ENCODE measurements at places on chromosomes 1 and 21.

- DNase-seq, result no peak
These were observed 27.2 kb downstream of the SSBP3 start for GRCh38 chr1:54378874-54379554.

DNA sequence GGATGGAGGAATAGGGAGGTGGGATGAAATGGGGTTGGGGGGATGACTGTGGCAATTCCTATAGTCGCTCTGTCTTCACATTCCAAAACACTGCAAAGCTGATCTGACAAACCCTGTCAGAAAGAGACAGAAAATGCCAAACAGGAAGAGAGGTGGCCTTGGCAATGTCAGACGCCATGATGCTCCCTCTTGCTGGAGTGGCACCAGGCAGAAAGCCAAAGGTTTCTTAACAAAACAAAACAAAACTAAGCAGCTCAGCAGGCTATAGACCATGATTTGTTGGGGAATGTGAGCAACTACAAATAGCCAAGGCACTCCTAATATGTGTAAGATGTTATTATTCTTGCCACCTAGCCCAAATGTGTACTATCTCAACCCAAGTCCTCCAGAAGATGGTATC is 42.9 kb upstream of the PLA2G2C start:
- DNase-seq, result no peak

DNA sequence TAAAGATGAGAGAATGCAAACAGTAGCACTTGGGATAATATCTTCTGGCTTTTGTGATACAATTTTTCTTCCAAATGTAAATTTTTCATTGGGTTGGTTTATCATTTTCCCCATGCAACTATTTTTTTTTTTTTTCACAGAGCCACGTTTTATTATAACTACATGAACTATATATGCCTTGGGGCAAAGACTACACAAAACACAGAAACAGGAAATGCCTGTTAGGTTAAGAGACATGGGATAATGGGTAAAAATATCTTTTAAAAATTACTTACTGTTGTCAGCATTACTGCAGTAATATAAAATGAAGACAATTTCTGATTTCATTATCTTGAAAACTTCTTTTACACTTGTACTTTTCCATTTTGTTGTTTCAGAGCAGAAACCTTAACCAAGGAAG is 74.6 kb downstream of the DISP1 start:
- DNase-seq, result no peak

- no peak for DNase-seq
These were observed 2.6 kb upstream of the SPTA1 start for GRCh38 chr1:158689110-158689509.

DNA sequence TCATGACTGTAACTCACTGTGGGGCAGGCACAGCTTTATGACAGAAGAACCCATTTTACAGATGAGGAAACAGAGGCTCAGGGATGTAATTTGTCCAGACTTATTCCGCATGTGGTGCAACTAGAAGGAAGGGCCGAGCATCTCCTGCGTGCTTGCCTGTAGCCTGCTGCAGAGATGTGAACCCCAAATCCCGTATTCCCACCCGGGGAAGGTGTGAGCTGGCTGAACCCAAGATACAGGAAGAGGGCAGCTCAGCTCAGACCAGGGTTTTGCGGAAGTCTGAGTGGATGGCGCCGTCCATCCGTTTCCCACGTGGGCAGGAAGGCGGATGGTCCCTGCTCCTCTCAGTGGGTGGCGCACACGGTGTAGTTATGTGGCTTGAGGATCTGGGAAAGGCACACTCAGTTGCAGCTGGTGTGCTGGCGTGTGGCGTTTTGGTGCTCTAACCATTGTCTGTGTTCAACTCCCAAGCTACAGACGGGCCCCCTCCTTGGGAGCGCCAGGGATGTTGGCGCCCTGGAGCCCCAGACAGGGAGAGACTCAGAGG is 1.2 kb downstream of the CROCC start:
- no peak for DNase-seq

- DNase-seq, result no peak
These were observed 23.8 kb downstream of the WNT3A start for GRCh38 chr1:228030451-228031201.

DNA sequence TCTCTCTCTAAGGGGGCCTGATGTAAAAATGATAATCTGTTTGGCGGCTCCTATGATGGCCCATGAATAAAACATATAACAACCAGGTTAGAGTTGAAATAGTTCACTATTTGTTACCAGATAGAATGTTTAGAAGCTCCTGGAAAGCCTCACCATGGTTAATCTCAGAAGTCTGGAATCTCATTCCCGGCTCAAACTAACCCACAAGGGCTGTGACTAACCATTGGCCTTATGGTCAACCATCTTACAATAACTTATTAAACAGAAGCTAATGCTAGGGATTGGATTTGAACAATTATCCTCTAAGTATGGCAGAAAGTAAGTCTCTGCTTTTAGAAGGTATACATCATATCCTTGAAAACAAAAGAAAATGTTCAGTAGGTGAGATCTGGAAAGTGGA is 134.1 kb upstream of the ADGRL2 start:
- no peak for DNase-seq

GRCh38 chr1:178344513-178345091 is 152.2 kb downstream of the CLEC20A start:
- no peak for DNase-seq

- no peak for DNase-seq
These were observed 144.4 kb downstream of the CDC7 start for GRCh38 chr1:91645031-91645430.

- DNase-seq, result no peak
These were observed 29.9 kb downstream of the PMVK start for GRCh38 chr1:154906621-154907081.

- DNase-seq, result no peak
These were observed 27.0 kb downstream of the PROX1 start for GRCh38 chr1:214014730-214015129.

GRCh38 chr1:24443241-24443656 is 27.6 kb downstream of the NIPAL3 start:
- DNase-seq, result no peak

All from CD4-positive, alpha-beta T cell treated with Interleukin-4 for 1 hour (primary cell).